ENCODE measurements at places on chromosomes 3 and 15.

GRCh38 chr3:104510131-104510849 lies 856.4 kb upstream of the ALCAM start:
- no peak for DNase-seq

GRCh38 chr3:28053759-28054158 lies 187.7 kb upstream of the CMC1 start:
- DNase-seq, result peak; percentile 19

DNA sequence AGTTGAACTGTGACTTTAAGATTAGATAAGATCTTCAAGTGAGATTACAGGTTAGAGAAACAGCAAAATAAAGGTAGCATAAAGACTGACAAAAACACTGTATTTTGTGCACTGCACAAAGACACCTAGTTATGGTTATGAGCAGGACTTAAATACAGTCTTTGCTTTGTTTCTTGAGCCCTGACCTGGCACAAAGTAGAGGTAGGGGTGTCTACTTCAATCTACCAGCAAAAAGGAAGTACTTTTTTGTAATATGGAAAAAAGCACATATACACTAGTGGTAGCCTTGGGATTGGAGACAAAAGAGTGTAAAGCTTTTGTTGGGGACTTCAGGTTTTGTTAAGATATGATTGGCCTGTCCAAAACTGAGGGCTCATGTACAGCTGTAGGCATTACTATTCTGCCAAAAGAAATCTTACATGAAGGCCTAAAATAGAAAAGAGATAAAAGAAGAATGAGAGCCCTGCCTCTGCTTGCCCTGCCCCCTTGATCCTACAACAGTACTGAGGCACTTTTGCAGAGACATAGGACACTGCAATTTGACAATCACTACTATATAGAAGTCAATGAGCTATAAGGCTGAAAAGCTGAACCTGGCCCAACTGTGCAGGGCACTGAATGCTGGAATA lies 194.3 kb downstream of the CBLB start:
- no peak for DNase-seq

DNA sequence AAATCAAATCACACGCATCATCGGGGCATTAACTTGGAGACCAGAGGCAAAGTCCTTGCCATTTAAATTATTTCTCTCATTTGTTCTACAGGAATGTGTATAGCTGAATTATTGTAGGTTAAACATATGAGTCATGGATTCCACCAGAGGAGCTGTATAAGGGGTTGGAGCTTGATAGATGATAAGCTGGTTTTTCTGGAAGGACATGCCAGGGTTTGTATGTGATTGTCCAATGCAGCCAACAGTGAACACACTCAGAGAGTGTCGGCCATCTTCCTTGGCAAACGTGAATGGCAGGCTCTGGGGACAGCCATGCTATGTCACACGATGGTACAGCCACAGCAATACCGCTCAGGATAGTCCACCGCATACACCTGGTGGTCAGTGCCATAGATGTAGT lies 25.1 kb downstream of the SSUH2 start:
- DNase-seq, result no peak

DNA sequence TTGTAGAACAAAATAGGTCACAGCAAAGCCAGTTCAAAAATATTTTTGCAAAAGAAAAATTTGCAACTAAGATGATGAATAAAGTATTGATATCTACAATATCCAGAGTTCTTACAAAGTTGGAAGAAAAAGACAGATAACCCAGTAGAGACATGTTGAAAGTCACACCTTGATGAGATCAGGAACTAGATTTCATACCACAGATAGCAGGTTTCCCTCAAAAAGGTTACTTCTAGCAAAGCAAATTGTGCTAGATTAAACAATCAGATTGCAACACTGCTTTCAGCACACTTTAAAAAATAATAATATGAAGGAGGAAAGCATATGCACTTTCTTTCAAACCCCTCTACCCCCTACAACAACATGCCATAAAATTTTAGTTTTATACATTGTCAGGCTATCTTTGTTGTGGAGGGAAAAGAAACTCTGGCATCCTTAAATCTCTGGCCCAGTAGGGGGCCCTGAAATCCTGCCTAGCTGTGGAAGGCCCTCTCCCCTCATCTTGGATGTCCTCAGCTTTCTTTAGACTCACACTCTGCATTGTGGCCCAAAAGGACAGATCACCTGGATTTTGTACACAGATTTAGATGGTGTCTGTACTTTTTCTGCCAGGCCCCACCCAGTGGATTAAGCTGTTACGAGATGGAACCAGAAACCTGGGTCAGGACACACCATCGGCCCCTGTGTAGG lies 50.9 kb downstream of the CCR3 start:
- DNase-seq, result no peak

All from H54 (cell line).